AG09309 (cell line): ENCODE measurements at places on chromosomes 1 and 21.
A peak's percentile ranks its signal among the peaks of the same experiment; 100 is the strongest.

DNA sequence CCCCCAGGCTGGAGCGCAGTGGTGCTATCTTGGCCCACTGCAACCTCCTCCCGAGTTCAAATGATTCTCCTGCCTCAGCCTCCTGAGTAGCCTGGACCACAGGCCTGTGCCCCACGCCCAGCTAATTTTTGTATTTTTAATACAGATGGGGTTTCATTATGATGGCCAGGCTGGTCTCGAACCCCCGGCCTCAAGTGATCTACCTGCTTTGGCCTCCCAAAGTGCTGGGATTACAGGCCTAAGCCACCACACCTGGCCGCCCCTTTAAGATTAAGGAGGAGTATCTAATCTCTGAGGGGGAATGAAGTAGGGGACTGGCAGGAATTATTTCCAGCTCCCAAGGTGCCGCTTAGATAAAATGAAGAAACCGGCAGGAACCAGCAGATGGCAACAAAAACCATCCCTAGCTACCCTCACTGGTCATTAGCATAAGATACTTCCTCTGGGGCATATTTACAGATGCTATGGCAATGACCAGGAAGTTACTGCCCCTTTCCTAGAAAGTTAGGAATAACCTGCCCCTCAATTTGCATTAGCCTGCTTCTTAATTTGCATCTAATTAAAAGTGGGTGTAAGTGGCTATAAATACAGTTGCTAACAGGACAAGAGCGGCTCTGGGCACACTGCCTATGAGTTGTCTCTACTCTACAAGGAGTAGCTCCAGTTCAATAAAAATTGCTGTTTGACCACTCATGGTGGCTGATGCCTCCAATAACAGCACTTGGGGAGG is 7.1 kb upstream of the NSUN4 start:
- DNase-seq = no peak

DNA sequence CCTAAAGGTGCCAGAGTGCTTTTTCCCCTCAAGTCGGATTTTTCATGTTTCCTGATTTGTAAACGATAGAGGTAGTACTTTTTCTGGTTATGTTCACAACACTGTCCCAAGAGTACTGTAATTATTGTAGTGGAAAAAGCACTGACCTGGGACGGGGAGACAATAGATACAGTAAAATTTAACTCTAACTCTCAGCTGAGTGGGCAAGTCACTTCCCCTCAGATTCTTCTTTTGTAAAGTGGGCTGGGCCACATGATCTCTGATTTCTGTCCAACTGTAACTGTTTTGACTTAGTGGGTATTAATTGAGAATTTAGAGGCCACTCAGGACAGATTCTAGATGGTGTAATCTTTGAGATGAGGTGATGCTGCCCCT is 19.1 kb downstream of the MARCKSL1 start:
- DNase-seq = no peak

DNA sequence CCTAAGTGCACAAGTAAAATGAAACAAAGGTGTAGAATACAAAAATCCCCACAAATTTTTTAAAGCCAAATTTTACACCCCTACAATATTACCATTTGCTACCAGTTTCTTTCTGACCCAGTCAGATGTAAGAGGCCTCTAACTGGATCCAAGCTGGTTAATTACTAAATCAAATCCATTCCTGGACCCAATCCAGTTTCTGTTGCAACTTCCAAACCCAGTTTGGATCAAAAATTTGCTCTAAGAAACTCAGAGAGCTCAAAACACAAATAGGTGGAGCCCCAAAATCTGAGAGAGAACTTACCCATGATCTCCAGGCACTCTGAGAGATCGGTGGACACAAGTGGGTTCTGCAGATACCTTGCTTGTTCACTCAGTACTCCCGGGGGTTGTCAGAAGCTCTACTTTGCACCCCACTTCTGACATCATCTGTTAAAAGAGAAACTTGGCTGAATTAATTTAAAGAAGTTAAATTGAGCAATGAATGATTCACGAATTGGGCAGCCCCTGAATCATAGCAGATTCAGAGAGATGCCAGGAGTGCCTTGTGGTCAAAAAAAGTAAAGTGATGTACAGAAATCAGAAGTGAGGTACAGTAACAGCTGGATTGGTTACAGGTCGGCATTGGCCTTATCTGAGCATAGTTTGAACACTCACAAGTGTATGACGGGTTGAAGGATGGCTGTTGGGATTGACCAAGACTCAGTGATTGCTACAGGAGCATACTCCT is 448.0 kb downstream of the KCNT2 start:
- DNase-seq = peak; percentile 63

GRCh38 chr1:228400237-228400651 is 6.4 kb downstream of the TRIM11 start:
- DNase-seq = no peak

DNA sequence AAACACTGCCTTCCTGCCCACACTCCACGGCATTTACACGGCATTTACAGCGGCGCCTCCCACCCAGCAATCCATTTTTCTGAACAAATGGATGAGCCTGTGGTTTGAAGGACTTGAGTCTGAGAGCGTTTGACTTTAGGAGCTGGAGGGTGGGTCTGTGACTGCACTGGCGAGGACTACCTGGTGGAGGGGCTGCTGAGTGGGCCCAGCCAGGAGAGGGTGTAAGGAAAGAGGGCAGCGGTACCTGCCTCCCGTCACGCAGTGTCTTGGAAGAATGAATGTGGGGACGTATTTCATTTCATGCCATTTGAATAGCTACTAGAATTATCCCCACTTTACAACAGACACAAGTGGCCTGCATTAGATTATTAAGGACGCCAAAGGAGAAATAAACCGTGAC is 62.9 kb downstream of the B3GALT5 start:
- no peak for DNase-seq

- DNase-seq = no peak
These were observed 7.1 kb downstream of the RHBG start for GRCh38 chr1:156376146-156376545.

- no peak for DNase-seq
These were observed 126.7 kb downstream of the FOXD2 start for GRCh38 chr1:47564570-47564969.

DNA sequence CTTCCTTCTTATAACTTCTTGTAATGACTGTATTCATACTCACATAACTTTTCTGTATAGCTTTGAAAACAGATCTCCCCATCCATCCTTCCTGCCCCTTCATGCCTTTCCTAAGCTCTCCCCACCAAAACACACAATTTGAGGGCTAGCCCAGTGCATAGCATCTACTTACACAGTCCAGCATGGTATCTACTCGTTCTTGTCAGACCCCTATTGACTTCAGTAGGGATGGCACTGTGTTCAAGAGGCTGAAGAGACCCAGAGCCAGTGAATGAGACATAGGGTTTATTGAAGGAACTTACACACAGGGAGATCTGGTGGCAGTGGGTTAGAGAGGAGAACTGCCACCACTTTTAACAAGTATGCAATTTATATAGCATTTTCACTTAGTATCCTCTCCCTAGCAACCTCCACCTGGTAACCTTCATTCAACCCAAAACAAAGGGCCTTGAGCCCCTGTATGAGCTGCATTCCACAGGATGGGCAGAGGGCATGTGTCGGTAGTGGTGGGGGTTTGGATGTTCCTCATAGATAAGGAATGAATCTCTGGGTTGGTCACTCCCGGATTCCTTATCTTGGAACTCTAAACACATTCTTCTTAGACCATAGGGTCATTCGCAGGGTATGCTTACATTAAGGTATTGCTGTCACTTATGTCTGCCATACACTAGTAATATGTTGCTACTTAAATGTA is 64.9 kb upstream of the GNG12 start:
- DNase-seq = no peak

- no peak for DNase-seq
These were observed 18.9 kb upstream of the CCT8 start for GRCh38 chr21:29092102-29092959.

GRCh38 chr1:236686815-236687160 is 489 bp downstream of the ACTN2 start:
- no peak for DNase-seq

- no peak for DNase-seq
These were observed 18.1 kb downstream of the KCNT2 start for GRCh38 chr1:196590012-196590708.

- no peak for DNase-seq
These were observed 378.9 kb downstream of the DUSP10 start for GRCh38 chr1:221363039-221363438.

DNA sequence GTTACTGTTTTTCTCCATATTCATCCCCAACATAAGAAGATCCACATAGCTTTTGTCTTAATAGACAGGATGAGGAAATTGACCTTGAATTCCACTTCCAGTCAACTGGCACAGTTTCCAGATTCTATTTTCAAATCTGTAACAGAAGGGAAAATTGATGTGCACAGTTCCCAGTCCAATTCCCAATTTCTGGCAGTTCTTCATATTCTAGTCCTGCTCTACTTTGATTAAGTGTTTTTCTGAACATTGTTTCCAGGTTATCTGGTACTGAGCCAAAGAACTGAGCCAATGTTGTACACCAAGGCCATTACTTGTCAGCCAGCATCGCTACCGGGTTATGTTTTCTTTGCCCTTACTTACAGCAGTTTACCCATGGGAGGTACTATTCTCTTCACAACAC is 1755.4 kb downstream of the PLA2G4A start:
- no peak for DNase-seq

- DNase-seq = no peak
These were observed 28.0 kb downstream of the NUAK2 start for GRCh38 chr1:205293350-205294074.

DNA sequence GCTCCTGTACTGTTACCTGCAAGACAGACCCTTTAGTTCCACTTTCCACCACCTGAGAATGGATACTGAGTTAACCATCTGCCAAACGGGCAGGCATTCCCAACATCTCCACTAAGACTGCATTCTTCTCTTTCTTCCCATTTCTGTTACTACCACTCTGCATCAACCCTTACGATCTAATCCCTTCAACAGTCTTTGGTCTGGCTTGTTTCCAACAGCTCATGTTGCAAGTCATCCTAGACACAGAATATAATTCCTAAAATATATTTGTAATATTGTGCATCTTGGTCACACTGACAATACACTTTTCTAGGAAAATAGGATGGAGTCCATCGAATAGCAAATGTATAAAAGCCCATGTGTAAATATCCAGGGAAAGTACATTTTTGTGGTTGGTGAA is 166.7 kb downstream of the SIPA1L2 start:
- no peak for DNase-seq

- no peak for DNase-seq
These were observed 40.8 kb upstream of the A3GALT2 start for GRCh38 chr1:33361532-33362235.

GRCh38 chr1:3473381-3473844 is 18.9 kb downstream of the ARHGEF16 start:
- peak; percentile 67 for DNase-seq

GRCh38 chr1:162997499-162998285 is 71.5 kb upstream of the RGS4 start:
- DNase-seq = peak; percentile 20

GRCh38 chr1:180734366-180734765 is 102.5 kb downstream of the XPR1 start:
- DNase-seq = no peak

GRCh38 chr21:45938811-45939520 is 42.6 kb upstream of the COL6A1 start:
- DNase-seq = no peak

GRCh38 chr21:34603002-34603709 is 11.8 kb downstream of the RCAN1 start:
- DNase-seq = peak; percentile 31

GRCh38 chr21:32757804-32758203 is 13.8 kb downstream of the PAXBP1 start:
- DNase-seq = no peak

- DNase-seq = no peak
These were observed 274.4 kb downstream of the MATN1 start for GRCh38 chr1:30449003-30449402.

DNA sequence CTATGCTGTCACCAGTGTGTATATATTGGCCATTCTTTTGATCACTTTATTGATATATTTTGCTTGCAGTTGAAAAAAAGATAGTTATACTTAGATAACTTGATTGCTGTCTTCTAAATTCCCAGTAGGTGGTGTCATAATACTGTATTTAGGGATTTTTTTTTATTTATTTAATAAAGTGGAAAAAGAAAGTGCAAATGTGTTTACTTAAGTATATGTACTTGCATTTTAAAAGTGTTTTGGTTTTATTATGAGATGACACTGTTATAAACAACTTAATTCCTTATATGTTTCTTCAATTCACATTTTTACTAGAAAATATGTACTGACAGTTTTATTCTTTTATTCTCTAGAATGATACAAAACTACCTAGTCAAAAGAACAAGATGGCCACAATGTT is 164.8 kb downstream of the USP25 start:
- no peak for DNase-seq

DNA sequence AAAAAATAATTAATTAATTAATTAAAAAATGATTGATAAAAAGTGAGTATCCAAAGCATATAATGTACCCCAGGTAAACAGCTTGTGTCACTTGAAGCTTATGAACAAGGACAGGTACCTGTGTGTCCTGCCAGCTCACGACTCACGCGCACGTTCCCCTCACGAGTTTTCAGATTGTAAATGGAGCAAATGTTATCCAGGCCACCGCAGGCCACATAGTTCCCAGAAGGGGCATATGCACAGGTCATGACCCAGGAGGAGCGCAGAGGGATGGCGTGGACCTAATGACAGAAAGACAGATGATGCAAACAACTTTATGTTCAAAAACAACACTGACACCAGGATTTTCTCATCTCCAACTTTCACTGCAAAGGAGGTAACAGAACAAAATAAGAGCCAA is 26.0 kb upstream of the NADK start:
- DNase-seq = no peak

DNA sequence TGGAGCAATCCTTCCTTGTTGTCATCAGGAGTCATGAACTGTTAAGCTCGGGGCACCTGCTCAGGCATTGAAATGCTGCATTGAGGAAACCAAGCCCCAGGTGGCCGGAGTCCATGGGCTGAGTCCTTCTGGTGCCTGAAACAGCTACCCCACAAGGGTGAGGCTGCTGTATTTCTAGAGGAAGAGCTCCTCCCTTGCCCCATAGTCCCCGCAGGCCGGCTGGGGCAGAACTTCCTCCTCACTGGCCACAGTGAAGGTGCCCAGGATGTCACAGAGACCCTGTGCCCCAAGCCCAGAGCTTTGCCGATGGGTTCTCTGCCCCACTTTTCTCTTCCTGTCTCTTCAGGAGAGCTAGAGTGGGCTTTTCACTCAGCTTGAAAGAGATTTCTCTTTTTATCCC is 80.8 kb upstream of the GCLM start:
- DNase-seq = no peak

GRCh38 chr1:14511796-14512585 is 86.5 kb upstream of the KAZN start:
- DNase-seq = no peak

- DNase-seq = peak; percentile 2
These were observed 67.3 kb downstream of the URB2 start for GRCh38 chr1:229693129-229693900.
